ENCODE measurements at places on chromosomes 2 and 18. TPM values are rescaled to one million over a fixed set of nuclear protein-coding genes. Genes with fewer than 3 reads are reported as not detected.

Gene MAP3K19
- total RNA-seq, result not detected

Gene KCNS3
- 5.5 TPM for total RNA-seq

Gene VWC2L
- total RNA-seq, result not detected

Gene DOCK10
- 39.5 TPM for total RNA-seq

Gene ACMSD
- total RNA-seq, result not detected

Gene C2orf81
- 0.30 TPM for total RNA-seq

Gene STEAP3
- 30.7 TPM for total RNA-seq

Gene MAP2
- 0.59 TPM for total RNA-seq

Gene BIRC6
- 156 TPM for total RNA-seq

Gene PROC
- total RNA-seq, result not detected

Gene RUFY4
- total RNA-seq, result not detected

Gene TDRD15
- not detected for total RNA-seq

Gene GCG
- total RNA-seq, result not detected

Gene SERPINB7
- total RNA-seq, result 31.5 TPM

Gene DCAF17
- 23.1 TPM for total RNA-seq

Gene RFTN2
- total RNA-seq, result 5.9 TPM

Gene GNLY
- not detected for total RNA-seq

Gene CHRNG
- total RNA-seq, result not detected

Gene UGT1A10
- total RNA-seq, result not detected

Gene LYG2
- not detected for total RNA-seq

Gene MYOM1
- total RNA-seq, result 3.0 TPM

Gene ACADL
- 0.59 TPM for total RNA-seq

Gene CCT4
- total RNA-seq, result 217 TPM

Gene SERPINB10
- not detected for total RNA-seq

Gene UGT1A9
- not detected for total RNA-seq

Gene GALNT13
- total RNA-seq, result 2.7 TPM

Gene CTNNA2
- total RNA-seq, result 0.05 TPM

Gene PTPRN
- total RNA-seq, result 67.6 TPM

Data from smooth muscle cell of the umbilical artery (primary cell).